ENCODE measurements at places on chromosomes 5 and 9.
A peak's percentile ranks its signal among the peaks of the same experiment; 100 is the strongest.

- no peak for DNase-seq
Observed at GRCh38 chr5:58582019-58582802, 664 bp upstream of the RAB3C start.

DNA sequence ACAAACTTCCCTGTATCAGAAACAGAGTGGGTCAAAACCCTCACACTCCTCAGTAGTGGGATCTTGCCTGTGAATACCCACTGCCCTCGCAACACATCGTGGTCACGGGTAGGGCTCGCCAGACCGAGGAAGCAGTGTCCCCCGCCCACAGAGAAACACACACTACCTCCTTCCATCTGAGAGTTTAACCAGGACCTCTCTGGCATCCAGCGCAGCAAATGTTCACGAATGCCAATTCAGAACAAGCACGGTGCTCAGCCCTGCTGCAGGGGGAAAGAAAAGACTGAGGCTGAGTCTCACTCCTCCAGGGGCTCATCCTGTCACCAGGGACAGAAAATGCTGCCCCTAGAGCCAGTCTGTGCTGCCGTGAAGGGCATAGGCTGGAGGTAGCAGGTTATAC, 42.5 kb upstream of the SYNPO start:
- DNase-seq = no peak

DNA sequence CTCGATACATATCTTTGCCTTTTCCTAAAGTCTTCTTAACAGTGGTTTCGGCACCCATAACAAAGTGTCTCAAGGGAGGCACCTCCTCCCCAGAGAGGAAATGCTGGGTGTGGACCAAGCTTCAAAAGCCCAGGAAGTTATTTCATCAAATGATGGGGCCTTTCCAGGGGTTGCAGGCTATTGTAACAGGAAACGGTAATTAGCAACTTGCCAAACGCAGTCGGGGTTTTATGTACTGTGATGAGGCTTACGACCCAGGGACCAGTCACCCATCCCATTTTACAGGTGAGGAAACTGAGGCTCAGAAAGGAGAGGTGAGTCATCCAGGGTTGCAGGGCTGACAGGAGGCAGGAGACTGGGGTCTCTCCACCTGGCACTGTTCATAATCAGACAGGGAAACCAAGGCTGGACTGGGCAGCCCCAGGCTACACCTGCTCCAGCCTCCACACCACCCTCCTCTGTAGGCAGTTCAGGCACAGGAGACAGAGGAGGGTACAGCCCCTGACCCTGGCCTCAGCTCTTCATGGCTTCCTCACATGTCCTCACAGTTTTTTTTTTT, 30.0 kb upstream of the SUSD3 start:
- DNase-seq = no peak

- no peak for DNase-seq
Observed at GRCh38 chr5:174903172-174903732, 178.9 kb downstream of the MSX2 start.

GRCh38 chr9:96858018-96858573, 3.8 kb upstream of the ZNF782 start:
- no peak for DNase-seq

DNA sequence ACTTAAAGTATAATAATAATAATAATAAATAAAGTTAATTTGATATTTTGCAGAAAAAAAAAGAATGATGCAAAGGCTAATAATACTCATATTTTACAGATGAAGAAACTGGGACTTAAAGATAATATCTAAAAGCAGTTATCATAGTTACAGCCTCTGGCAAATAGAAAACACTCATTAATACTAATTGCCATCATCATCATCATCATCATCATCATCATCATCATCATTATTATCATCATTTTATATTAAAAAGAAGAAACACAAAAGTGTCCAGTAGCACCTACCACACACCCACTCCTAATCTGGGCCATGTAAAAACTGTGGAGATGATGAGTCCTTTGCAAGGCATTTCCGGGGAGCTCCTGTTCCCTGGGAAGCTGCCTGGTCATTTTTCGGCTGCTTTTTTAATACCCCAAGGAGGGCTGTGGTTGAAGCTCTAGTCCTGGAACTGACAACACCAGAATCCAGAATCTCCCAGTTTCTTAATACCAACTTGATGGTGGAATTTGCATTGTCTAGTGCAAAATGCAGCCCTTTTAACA, 70.8 kb downstream of the HTR4 start:
- DNase-seq = no peak

DNA sequence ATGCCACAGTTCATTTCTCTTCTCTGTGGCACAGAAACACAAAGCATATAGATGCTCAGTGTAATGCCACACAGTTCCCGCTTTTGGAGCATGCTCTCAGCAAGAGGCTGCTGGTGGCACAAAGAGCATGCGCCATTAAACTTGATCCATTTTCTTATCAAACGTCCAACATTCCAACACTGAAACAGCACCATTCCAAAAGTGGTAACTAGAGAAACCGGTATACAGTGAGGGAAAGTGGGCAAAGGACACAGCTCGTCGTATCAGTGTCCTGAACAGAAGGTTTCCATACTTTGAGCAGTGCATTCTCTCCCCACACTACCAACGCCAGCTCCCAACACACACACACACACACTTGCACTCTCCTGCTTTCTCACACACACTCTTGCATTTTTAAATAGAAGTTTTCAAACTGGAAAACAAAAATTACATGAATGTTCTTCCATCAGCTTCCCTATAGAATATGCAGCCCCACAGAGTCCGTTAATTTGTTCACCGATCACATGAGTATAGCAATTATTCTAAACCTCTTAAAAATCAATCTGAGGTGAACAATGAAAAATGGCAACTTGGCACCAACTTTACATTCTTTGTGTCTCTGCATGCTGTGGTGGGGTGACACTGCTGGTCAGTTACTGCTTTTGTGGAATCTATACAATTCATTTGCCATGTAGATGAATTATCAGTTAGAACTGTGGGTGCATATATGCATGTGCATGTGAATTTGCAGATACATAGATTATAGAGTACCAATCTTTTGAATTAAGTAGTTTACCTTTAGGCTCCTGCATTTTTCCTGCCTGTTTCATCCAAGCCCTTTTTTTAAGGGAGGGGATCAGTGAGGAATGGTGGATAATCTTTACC, 5.7 kb downstream of the NFIB start:
- DNase-seq = no peak

DNA sequence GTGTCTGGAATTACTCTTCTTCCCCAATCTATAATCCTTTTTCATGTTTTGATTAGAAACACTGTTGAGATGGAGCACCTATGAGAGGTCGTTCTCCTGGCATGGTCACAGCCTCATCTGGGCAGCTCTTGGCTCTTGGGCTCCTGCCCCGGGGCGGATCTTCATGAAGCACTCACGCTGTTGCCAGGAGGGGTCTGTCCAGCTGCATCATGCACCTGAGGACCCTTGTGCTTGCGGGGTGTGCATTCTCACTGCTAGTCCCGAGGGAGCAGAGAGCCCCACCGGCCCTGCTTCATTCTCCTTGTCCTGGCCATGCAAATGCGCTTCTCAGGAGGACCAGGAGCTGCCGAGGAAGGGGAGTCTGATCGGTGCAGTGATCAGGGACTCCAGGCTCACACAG, 117.6 kb upstream of the S1PR3 start:
- no peak for DNase-seq

DNA sequence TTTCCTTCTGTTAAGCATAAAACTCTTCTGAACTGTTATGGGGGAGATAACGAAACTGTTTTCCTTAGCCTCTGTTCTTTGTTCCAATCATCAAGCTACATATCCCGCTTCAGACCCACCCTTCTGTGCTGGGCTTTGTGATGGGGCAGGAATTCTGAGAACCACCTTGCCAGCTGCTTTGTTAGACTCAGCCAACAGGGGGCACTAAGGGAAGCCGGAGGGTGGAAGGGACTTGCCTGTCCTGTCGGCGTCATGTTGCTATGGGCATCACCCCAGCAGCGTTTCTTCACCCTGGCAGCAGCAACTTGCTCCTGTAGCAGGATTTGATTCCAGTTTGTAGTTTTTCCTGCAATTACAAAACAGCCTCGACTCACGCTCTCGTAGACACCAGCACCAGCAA, 169.1 kb downstream of the CAAP1 start:
- peak; percentile 47 for DNase-seq

DNA sequence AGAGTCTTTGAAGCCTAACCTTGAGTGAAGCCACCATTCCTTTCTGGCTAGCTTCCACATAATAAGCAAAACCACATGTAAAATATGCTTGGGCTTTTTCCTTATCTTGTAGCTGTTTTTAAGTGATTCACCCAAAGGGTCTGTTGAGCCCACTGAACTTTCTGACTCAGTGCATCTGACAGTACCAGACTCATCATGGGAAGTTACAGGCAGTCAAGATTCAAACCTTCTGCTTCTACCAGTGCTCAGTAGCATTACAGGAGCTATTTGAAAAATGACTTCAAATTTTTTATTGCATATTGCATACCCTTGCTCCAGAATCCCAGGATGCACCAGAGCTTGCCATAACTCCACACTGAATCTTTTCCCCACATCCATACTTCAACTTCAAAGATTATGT, 87.5 kb upstream of the PTPRD start:
- DNase-seq = no peak

DNA sequence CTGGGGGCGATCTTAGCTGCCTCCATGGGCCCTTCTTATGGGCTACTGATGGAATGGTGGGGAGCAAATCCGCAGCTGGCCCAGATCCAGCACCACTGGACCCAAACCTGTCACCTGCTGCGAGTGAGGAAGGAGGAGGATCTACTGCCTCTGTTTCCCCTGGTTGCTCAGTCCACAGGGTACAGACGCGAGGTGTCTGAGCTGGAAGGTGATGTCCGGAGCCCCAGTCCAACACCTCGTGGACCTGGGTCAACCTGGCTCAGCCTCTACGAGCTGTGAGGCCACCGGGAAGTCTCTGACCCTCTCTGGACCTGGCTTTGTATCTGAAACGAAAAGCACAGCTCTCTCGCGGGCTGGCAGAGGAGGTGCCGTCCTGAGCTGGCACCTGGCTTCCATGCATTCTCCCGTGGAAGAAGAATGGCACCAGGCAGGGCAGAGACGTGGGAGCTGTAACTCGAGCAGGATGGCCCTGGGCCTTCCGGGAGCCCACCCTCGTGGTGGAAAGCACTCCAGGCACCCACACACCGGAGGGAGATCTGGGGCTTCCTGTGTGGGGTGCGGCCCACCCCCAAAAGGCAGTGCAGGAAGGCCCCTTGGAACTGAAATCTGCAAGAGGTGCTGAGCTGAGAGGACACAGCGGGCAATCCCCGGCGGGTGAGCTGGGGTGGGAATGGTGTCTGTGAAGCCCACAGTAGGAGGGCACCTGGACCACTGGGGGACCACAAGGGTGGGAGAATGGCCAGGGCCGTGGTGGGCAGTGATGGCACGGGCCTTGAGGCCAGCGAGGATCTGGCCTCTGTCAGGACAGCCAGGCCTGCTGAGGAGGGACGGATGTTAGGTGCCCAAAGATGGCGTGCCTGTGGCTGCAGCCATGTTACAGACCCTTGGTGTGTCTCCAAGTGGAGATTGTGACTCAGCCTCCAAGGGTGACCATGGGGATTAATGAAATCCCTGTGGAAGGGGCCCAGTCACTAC, 133.4 kb downstream of the OLFM1 start:
- no peak for DNase-seq

DNA sequence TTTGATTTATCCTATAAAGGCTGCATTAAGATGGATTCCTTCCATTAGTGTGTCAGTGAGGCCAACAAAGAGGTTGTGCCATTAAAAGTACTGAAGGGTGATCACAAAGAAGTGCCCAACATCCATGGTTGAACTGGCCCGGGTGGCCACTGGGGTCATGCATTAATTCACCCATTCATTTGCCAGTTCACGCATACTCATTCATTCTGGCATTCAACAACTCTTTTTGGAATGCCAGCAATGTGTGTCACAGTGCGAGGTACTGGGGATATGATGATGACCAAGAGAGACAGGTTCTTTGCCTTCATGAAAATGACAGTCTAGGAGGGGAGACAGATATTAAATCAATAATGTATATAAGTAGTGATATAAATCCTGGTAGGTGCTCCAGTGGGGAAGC, 93.2 kb downstream of the PTTG1 start:
- no peak for DNase-seq

- DNase-seq = no peak
Observed at GRCh38 chr9:130191749-130192120, 19.5 kb downstream of the NCS1 start.

GRCh38 chr5:1183424-1184162, 17.8 kb upstream of the SLC6A19 start:
- DNase-seq = no peak

GRCh38 chr5:157961176-157961575, 102.2 kb upstream of the CLINT1 start:
- no peak for DNase-seq

GRCh38 chr5:139474890-139475791, 4.3 kb downstream of the SMIM33 start:
- DNase-seq = no peak

GRCh38 chr5:610011-610743, 2.0 kb upstream of the CEP72 start:
- DNase-seq = no peak

DNA sequence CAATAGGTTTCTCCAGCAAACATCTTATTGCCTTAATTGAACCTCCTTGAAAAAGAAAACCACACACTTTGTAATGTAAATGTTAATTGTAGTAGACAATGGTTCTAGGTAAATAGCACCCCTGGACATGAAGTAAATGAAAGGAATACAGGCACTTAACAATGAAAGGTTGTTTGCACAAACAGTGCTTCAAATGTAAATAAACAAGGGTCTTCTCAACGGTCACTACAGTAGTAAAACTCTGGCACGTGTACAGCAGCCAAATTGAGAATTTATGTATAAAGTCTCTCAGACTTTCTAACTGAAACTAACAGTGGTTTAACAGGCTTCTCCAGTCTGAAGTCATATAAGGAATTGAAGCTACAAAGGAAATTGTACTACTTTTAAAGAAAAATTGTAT, 218.3 kb downstream of the MEF2C start:
- no peak for DNase-seq

DNA sequence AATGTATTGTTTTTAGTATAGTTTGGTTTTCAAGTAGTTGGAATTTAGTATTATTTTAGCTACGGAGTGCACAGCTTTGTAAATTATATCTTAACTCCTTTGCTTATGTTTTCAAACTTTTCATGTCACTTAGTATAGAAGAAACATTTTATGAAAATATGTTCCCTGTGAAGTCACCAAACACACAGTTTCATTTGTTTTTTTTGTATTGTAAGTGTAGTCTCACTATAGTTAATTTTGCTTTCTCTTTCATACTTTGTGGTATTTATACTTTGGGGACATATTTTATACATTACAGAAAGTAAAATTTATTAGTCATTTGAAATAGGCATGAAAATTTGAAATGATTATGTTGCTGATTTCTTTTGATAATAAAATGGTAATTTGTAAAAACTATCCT, 5.0 kb downstream of the CHSY3 start:
- DNase-seq = no peak

DNA sequence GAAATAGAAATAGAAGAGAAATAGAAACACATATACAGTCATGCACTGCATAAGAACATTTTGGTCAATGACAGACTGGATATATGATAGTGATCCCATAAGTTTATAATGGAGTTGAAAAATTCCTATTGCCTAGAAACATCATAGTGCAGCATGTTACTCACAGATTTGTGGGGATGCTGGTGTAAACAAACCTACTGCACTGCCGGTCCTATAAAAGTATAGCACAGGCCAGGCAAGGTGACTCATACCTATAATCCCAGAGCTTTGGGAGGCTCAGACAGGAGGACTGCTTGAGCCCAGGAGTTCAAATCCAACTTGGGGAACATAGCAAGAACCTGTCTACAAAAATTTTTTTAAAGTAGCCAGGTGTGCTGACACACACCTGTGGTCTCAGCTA, 240.6 kb upstream of the MAP3K1 start:
- no peak for DNase-seq

- DNase-seq = no peak
Observed at GRCh38 chr5:37606148-37606547, 227.0 kb downstream of the WDR70 start.

All from iPS DF 19.7 (cell line).